ENCODE measurements at places on chromosomes 4 and X.
A peak's percentile ranks its signal among the peaks of the same experiment; 100 is the strongest.

DNA sequence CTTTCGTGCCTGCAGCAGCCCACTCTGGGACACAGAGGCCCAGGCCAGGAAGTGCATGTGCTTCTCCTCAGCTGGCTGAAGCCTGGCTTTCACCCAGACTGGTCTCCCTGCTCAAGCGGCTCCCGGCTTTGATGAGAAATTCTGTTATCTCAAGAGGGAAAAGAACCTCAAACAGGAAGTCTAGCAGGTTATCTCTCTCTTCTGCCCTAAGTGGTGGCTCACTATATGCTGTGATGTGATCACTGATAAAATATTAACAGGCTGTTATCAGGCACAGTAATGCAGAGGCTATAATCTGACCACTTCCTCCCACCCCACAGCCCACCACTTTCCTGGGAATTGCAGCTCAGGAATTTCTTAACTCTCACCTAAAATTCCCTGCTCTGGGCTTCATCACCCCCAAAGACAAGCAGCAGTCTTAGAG lies 13.3 kb downstream of the CLDN2 start:
- peak; percentile 0 for DNase-seq

DNA sequence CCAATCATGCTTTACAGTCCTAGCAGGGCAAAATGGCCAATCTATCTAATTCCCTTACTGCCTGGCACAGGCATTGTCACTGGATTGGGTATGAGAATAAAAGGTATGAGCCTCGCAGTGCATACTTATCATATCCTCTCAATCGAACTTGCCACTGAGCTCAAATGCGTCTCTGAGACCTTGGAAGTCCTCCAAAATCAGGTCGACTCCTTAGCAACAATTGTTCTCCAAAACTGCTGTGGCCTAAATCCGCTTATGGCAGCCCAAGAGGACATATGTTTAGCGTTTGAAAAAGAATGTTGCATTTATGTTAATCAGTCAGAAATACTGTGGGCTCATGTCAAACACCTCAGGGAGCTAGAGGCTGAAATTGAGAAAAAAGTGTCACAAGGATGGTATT lies 69.7 kb downstream of the SPIN4 start:
- no peak for DNase-seq

DNA sequence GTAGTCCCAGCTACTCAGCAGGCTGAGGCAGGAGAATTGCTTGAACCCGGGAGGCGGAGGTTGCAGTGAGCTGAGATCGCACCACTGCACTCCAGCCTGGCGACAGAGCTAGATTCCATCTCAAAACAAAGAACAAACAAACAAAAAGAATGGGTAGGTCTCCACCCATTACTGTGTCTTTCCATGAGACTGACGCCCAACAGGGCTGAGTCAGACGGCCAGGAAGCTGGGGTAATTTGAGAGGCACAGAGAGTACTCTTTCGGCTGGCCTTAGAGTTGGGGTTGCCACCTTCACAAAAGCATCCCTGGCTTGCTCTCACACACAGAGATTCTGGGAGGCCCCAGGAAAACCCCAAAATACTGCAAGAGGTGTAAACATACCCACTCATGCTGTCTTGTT lies 72.0 kb upstream of the DHRSX start:
- no peak for DNase-seq

GRCh38 chrX:31443654-31444053 lies 371.8 kb upstream of the FTHL17 start:
- no peak for DNase-seq

DNA sequence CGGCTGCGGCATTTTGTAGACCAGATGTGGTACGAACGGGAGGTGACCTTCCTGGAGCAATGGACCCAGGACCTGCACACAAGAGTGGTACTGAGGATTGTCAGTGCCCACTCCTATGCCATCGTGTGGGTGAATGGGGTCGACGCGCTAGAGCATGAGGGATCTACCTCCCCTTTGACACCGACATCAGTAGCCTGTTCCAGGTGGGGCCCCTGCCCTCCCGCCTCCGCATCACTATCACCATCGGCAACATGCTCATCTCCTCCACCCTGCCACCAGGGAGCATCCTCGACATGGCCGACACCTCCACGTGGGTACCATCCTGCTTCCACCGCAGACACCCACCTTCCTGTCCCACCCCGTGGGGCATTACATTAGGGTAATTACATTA lies 46.2 kb downstream of the SMARCA5 start:
- DNase-seq: peak; percentile 21

GRCh38 chr4:159926871-159927270 lies 824.0 kb downstream of the RAPGEF2 start:
- DNase-seq: no peak

GRCh38 chr4:147640331-147640730 lies 23.1 kb downstream of the TMEM184C start:
- no peak for DNase-seq

GRCh38 chrX:356385-357034 lies 30.2 kb downstream of the PPP2R3B start:
- DNase-seq: no peak

GRCh38 chrX:16191605-16192004 lies 24.3 kb downstream of the MAGEB17 start:
- no peak for DNase-seq

- DNase-seq: no peak
These were observed 33.0 kb upstream of the CPLX1 start for GRCh38 chr4:858831-859451.

GRCh38 chrX:120797188-120797851 lies 78.3 kb downstream of the CT47B1 start:
- no peak for DNase-seq

- DNase-seq: no peak
These were observed 676.7 kb downstream of the GALNTL6 start for GRCh38 chr4:172489861-172490260.

DNA sequence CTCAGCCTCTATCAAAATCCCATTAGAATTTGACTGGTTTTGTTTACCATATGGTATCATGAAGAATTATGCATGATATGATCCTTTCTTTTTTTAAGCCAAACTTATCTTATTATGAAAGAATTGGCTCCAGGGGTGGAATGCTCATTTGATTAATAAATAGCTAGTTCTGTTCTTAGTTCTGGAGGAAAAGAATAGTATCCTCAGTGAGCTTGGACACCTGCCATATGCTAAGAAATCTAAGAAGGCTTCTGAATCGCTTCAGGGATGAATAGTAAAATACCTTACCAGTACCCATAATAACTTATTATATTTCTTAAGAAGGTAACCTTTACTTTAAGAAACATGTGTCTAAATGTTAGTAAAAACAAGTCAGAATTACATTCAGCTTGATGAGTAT lies 803.6 kb downstream of the ADGRL3 start:
- DNase-seq: no peak

DNA sequence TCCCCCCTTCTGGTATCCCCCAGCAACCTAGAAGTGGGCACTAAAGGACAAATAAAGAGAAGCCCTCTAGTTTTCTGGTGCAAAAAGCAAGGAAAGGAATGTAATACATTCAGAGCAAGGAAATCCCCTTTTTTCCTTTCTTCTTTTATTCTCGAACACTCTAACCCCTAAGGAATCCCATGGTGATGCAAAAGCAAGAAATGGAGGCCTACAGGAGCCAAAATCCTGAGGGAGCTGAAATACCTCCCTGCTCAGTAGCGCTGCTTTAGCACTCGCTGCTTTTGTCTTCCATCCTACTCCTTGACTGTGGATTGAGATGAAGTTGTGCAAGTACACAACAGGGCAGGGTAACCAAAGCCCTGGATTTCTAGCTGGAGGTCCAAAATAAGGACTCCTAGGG lies 251.0 kb downstream of the PRDM5 start:
- no peak for DNase-seq

- DNase-seq: no peak
These were observed at the start of gene LRCH2 for GRCh38 chrX:115233497-115234455. TSS of gene LRCH2 (minus strand) at chrX:115234096. CDS start at chrX:115234041, 55 bp downstream.

- no peak for DNase-seq
These were observed 57.7 kb upstream of the ATXN3L start for GRCh38 chrX:13377550-13377934.

DNA sequence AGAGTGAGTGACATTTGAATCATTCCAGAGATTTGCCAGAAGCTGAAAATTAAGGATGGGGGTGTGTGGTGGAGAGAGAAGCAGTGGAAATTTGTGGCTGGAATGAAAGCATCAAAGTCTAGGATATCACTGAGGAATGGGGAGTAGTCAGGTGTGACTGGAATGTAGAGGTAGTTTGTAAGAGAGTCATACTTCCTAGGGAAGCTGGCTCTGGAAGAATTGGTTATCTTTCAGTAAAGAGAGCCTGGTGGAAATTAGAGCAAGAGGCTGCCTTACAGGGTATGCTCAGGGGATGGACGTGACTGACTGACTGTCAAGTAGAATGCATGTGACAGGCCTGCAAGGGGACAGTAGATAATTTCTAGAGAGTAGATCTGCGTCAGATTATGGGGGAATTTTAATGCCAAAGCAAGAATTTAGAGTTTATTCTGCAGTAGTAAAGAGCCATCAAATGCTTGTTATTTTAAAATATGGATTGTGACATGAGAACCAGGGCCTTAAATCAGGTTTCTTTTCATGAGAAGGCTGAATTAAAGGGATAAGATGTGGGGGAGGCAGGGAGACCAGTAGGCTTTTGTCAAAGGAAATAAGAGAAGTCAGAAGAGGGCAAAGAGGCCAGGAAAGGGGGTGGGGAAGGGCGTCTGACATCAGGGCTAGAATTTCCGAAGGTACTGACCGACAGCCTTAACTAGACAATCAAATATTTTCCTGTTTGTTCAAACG lies 109.9 kb downstream of the AFF1 start:
- DNase-seq: no peak

DNA sequence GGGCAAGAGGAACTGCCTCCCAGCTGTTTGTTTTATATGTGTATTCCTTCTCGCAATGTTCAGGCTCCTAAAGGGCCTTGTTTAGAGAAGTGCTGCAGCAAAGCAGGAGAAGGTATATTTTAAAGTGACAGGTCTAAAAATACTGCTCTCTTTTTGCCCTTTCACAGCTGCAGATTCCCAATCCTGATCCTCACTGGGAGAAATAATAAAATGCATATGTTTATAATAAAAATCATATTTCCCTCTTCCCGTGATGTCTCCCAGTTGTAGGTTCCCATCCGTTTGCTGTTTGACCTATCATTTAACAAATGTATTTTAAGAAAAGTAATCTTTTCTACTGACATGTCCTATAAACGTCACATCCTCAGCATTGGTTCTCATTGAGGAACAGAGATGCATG lies 62.7 kb upstream of the GPC4 start:
- no peak for DNase-seq

- no peak for DNase-seq
These were observed 82.4 kb upstream of the SMIM10 start for GRCh38 chrX:134908356-134908755.

GRCh38 chr4:173145131-173145530 lies 23.5 kb upstream of the GALNT7 start:
- DNase-seq: no peak

DNA sequence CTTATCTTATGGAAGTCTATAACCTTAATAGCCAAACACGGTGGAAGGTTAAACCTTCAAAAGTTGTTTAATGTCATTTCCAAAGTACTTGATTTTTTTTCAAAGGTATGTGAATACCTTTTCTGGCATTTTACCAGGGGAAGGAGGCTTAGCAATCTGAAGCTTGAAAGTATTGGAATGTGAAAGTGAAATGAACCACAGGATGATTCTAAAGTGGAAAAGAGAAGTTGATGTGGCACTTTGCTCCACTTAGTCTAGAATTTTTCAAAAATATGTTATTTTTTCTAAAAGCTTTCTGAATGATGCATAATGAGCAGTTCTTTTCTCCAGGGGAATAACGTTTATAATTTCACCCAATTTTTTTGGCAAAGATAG lies 19.2 kb downstream of the PI4K2B start:
- DNase-seq: no peak

DNA sequence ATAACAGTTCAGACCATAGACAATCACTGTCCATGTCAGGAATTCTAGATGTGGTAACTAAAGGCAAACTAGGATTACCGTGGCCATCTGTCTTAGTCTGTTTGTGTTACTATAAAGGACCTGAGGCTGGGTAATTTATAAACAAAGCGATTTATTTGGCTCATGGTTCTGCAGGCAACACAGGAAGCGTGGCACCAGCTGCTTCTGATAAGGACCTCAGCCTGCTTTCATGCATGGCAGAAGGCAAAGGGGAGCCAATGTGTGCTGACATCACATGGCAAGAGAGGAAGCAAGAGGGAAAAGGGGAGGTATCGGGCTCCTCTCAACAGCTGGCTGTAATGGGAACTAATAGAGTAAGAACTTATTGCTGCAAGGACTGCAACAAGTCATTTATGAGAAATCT lies 376.7 kb downstream of the GPM6A start:
- DNase-seq: no peak

Data from stimulated activated CD4-positive, alpha-beta T cell treated with anti-CD3 and anti-CD28 coated beads, Interleukin-2, amount 100 ng/mL, for 24 hours (primary cell).